ENCODE measurements at places on chromosomes 7 and 10.

GRCh38 chr7:11478426-11478825 is 353.6 kb downstream of the THSD7A start:
- no peak for DNase-seq

DNA sequence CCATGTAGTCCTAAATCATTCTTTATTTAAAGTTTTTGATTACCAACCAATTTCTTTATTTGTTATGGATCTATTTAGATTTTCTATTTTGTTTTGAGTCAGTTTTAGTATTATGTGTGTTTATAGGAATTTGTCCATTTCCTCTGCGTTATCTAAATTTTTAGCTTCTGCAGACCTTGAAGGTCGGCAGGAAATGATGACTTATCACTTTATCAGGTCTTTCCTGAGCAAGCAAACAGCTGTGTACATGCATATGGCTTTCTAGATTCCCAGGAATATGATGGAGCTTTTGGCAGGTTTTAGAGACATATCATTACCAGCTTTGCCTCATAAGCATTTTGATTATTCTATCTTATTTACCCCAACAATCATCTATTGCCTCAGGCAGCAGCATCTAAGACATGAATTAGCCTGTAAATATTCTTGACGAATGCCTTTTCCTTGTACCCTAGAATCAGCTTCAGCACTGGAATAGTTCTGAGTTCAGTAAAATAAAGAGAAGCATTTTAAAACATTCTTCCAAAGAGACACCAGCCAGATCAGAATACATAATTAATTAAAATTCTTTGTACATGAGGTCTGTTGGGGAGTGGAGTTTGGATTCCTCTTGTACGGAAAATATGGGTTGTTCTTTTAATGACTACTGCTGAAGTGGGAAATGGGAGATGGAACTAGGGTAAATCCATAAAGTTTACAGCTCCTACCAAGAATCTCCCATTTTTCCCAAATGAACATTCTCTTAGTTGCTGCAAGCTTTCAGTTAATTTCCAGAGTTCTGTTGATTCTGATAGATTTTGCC is 408.8 kb upstream of the SEMA3C start:
- peak; percentile 12 for DNase-seq

GRCh38 chr7:117411539-117411938 is 15.8 kb downstream of the ASZ1 start:
- no peak for DNase-seq

GRCh38 chr7:16586081-16586874 is 59.3 kb downstream of the ANKMY2 start:
- DNase-seq, result no peak

GRCh38 chr7:122306320-122307227 is 2.0 kb upstream of the FEZF1 start:
- no peak for DNase-seq

DNA sequence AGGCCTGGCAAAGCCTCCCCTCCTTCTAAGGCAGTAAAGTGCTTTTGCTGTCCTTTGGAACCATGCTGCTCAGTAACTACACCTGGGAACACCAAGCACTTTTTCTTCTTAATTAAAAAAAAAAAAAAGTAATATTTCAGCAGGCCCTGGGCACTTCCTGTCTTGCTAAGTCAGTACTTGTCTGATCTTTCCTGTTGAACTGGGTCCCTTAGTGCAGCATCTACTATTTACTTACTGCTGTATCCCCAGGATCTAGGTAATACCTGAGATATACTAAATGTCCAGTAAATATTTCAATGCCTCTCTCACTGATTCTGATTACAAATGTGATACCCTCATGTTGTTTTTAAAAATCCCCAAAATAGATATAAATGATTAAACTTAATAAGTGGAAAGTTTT is 77.4 kb downstream of the PPP1R3C start:
- DNase-seq, result no peak

DNA sequence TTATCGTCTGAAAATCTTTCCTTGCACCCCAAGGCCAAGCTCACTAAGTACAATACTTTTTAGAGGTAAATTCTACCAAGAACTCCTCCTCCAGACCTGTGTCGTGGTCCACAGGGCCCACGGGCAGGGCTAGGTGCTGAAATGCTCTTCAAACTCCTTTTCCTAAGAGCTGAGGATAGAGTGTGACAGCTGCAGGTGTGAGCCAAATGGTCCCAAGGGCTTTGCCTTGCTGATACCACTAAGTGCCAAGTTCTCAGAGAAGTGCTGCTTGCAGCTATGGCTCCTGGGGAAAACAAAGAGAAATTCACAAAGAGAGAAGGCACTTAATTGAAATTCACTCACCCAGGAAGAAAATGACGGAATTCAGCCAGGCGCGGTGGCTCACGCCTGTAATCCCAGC is 868.9 kb upstream of the AUTS2 start:
- no peak for DNase-seq

DNA sequence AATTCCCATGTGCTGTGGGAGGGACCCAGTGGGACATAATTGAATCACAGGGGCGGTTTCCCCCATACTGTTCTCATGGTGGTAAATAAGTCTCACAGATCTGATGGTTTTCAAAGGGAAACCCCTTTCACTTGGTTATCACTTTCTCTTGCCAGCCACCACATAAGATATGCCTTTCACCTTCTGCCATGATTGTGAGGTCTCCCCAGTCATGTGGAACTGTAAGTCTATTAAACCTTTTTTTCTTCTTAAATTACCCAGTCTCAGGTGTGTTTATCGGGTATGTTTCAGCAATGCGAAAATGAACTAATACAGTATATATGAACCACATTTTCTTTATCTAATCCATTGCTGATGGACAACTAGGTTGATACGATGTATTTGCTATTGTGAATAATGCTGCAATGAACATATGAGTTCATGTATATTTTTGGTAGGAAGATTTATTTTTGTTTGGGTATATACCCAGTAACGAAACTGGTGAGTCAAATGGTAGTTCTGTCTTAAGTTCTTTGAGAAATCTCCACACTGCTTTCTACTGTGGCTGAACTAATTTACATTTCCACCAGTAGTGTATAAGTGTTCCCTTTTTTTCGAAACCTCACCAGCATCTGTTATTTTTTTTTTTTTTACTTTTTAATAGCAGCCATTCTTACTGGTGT is 70.0 kb upstream of the HGF start:
- DNase-seq, result no peak

DNA sequence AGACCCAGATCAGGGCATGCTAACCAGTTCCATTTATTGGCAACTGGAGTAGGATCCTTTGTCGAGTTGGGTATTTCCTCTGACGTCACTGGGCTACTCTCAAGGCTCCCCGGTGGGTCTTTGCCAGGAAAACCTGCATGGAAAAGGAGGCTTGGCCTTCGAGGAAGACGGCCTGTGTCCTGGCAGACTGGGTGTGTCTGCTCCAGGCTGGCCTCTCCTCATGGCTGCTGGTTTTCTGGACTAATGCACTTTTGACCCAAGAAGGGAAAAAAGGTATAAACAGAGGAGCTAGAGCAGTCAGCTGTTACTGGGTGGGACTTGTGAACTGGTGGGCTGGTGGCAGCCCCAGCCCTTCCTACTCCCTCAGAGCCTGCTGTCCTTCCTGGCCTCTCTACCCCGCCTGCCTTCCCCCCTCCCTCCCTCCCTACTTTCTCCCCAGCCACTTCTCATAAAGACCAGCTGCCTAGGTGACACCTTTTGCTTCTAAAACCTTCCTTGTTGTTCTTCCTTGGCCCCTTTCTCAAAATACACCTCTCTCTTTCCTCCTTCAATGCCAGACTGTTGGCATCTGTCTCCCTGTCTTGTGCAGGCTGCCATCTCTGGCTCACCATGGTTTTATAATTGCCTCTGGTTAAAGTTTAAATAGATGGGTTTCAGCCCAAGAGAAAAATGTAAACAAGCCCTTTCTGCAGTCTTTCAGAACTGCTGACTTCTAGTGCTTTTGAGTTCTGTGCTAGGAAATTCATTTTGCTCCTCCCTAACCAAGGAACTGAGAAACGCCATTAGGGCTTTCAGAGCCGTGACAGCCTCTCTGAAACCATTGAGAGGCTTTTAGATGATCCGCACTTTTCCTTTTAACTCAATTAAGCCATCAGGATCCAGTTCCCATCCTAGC is 101.8 kb upstream of the MKLN1 start:
- no peak for DNase-seq

GRCh38 chr7:74103219-74103772 is 19.7 kb downstream of the LIMK1 start:
- no peak for DNase-seq

GRCh38 chr10:94376865-94377264 is 14.1 kb upstream of the NOC3L start:
- no peak for DNase-seq
